Ovary (tissue), 10 donors: ENCODE measurements at places on chromosomes 12 and 14.

GRCh38 chr12:76711241-76711640 lies 52.7 kb upstream of the ZDHHC17 start:
- H3K27me3 ChIP-seq, result no peaks in the 10 kb centered on the region
- no peaks in the 10 kb centered on the region for H3K4me1 ChIP-seq
- no peaks in the 10 kb centered on the region for H3K36me3 ChIP-seq
- H3K27ac ChIP-seq, result no peak overlapping the region
- DNase-seq, result no peak

DNA sequence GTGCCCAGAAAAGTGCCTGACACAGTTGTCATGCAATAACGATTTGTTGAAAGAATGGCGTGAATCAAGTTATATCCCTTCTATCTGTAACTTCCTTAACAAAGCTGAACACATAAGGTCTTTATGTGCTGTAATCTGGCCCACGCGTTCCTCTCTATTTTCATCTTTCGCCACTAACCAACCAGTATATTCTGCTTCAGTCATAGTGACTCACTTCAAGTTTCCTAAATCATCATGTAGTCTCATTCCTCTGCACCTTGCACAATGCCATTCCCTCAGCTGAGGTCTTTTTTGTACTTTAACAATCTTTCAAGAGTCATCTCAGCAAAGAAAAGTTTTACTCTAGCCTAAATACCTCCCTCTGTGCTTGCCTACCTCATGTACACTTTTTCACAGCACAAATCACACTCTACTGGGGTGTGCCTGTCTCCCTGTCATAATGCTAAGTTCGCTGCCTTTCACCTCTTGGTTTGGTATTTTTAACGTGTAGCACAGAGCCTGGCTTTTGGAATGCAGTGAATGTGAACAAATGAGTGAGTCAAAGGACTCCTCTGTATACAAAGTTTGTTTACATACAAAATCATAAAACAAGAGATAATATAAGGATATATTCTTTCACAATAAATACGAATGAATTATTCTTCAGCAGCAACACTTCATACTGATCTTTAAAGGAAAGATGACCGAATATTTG lies 2.9 kb upstream of the CMAS start:
- DNase-seq, result no peak
- H3K36me3 ChIP-seq, result no peaks in the 10 kb centered on the region
- H3K4me3 ChIP-seq, result no peak overlapping the region

DNA sequence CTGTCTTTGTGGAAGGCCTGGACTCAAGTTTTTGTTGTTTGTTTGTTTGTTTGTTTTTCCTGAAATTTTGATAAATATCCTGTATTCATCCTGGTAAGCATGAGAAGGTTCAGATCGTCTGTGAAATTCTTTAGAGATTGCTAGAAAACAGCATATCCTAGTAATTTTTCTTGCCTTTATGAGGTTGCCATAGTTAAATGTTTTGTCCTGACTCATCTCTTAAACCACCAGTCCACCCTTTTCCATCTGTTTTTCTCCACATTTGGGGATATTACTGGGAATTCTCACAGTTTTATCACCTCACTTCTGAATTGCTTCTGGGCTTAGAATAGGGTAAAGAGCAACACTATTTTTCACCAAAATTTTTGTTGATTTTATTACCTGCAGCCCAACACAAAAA lies 248.3 kb downstream of the FBXL14 start:
- no peak for DNase-seq
- no peaks in the 10 kb centered on the region for H3K36me3 ChIP-seq
- peaks cover 6% of the 10 kb centered on the region for H3K4me1 ChIP-seq

- no peaks in the 10 kb centered on the region for H3K27me3 ChIP-seq
- peaks cover 1% of the 10 kb centered on the region for H3K4me1 ChIP-seq
- no peaks in the 10 kb centered on the region for H3K36me3 ChIP-seq
- no peak overlapping the region for H3K4me3 ChIP-seq
- no peak for DNase-seq
Measured at GRCh38 chr14:31360919-31361662, 59.3 kb downstream of the HEATR5A start.

DNA sequence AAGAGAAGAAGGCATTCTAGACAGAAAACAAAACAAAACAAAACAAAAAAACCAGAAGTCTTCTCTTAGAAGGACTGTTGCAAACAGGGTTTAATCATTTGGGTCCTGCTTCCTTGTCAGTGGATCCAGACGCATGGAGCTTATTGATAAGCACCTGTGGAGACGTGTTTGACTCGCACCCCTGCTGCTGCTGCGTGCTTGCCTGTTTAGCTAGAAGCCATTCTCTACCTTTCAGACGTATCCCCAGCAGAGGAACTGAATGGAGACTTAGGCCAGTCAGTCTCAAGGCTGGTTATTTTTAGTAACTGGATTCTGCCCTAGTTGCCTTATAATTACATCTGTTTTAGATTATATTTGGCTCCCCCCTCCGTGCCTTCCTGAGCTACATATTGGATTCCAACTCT lies 186.1 kb upstream of the EEA1 start:
- no peaks in the 10 kb centered on the region for H3K27me3 ChIP-seq
- peak overlapping the region; percentile 56 for H3K27ac ChIP-seq
- no peak overlapping the region for H3K4me3 ChIP-seq
- peaks cover 20% of the 10 kb centered on the region for H3K4me1 ChIP-seq
- no peaks in the 10 kb centered on the region for H3K36me3 ChIP-seq
- DNase-seq, result no peak
